EL (cell line): ENCODE measurements at places on chromosomes 2 and 18.

GRCh38 chr18:13483316-13484270, 242.8 kb downstream of the FAM210A start:
- no peak for DNase-seq

GRCh38 chr2:206390181-206390580, 53.2 kb upstream of the ADAM23 start:
- no peak for DNase-seq

DNA sequence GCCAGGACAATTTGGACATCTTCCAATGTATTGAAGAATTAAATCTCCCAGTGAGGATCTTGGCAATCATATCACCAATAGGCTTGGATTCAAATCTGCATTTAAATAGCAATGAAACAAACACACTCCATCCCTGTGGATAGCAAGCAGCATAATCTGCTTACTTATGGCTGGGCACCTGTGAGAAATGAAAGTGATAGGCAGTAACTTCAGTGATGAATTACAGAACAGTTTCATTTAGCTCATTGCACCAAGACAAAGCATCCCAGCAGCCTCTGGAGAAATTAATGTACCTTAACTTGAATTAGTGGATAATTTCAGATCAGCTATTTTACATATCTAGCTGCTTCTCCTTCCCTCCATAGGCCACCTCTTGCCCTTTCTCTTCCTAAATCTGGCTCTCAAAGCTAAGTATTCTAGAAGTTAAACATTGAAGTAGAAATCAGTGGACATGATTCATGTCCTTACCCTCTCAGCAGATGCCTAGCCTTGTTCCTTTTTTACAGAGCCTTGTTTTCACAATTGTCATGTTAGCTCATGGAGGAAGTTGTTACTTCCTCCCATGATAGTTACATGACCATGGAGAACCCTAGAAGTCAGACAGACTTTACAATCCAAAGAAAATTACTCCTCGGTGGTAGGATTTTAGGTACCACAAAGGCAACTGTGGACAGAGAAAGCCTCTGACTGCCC, 88.5 kb upstream of the TACR1 start:
- DNase-seq: no peak

DNA sequence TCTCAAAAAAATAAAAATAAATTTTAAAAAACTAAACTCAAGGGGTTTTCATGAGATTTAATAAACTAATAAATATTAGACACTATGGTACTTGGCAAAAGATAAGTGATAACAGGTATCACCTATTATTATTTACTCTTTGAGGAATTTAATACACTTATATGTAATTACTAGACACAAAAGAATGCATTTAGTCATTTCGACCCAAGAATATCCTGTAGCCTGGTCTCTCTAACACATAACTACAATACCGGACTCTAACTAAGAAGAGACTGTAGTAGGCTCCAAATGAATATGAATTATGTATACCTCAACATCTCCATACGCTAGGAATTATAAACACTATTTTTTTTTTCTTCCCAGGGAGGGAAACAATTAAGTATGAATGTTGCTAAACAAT, 850.7 kb downstream of the CPS1 start:
- no peak for DNase-seq

- peak; percentile 26 for DNase-seq
Observed at GRCh38 chr2:230814616-230815015, 50.1 kb upstream of the ITM2C start.

- no peak for DNase-seq
Observed at GRCh38 chr2:58893656-58894351, 652.7 kb upstream of the FANCL start.
